ENCODE measurements at places on chromosomes 12 and 14.

DNA sequence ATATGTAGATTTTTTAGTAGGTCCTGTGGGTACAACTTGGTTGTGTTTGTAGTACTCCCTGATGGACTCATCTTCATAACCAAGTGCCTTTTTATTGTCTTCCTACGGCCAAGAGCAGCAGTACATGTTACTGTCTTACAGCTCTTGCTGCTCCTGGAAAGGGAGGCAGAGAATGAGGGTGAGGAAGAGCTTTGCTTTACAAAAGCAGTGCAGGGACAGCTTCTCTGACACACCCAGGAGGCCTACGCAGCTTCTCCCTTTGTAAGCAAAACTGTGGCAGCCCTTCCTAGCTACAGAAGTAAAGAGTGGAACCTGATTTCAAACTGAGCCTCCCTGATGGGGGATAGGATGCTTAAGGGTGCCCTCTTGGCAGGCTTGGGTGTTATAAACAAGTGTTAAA is 18.6 kb downstream of the MYRFL start:
- no peak for DNase-seq

DNA sequence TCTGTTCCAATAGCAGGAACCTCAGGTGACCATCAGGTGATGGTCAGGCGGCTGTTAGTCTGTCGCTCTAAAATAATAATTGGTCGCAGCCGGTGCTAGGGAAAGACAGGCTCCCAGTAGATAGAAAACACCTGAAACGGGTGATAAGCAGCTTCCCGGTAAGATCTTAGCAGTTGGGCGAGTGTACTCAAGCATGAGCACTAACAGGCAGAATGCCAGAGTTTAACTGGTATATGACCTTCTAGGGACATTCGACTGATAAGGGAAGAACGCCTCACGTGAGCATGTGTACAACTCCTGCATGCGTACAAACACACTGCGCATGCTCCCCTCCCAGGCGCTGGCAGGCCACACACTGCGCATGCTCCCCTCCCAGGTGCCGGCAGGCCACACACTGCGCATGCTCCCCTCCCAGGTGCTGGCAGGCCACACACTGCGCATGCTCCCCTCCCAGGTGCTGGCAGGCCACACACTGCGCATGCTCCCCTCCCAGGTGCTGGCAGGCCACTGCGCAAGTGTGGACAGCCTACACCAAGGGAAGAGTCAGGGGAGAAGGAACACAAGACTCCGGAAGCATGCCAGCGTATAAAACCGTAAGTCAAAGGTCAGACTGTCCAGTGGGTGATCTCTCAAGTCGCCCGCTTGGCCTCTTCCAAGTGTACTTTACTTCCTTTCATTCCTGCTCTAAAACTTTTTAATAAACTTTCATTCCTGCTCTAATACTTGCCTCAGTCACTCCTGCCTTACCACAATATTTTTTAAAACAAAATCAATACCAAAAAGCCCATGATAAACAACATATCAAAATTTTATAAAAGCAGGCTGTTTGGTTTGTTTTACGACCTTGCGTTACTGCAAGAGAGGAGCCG is 24.5 kb downstream of the GPRC5D start:
- DNase-seq = peak; percentile 80

- peak; percentile 61 for DNase-seq
These were observed 137.5 kb upstream of the CPM start for GRCh38 chr12:69070319-69071090.

- DNase-seq = no peak
These were observed 116.6 kb downstream of the SLC25A47 start for GRCh38 chr14:100439781-100440180.

DNA sequence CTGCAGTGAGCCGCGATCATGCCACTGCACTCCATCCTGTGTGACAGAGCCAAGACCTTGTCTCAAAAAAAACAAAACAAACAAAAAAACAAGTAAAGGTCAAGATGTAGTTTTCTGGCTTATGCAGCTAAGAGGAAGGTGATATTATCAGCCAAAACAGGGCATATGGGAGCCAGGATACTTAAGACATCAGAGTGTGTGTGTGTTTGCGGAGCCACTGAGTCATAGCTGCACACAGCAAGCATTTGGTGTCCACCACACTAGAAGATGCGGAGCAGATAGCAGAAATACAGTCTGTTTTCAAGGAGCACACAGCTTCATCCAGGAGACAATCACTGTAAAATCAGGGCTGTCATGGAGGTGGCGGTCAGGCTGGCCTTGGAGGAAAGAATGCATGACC is 72.6 kb upstream of the REP15 start:
- DNase-seq = no peak

All from HuH-7 (cell line).